ENCODE measurements at places on chromosomes 16 and 17.

GRCh38 chr17:60631119-60631518 is 31.1 kb downstream of the PPM1D start:
- DNase-seq, result no peak

DNA sequence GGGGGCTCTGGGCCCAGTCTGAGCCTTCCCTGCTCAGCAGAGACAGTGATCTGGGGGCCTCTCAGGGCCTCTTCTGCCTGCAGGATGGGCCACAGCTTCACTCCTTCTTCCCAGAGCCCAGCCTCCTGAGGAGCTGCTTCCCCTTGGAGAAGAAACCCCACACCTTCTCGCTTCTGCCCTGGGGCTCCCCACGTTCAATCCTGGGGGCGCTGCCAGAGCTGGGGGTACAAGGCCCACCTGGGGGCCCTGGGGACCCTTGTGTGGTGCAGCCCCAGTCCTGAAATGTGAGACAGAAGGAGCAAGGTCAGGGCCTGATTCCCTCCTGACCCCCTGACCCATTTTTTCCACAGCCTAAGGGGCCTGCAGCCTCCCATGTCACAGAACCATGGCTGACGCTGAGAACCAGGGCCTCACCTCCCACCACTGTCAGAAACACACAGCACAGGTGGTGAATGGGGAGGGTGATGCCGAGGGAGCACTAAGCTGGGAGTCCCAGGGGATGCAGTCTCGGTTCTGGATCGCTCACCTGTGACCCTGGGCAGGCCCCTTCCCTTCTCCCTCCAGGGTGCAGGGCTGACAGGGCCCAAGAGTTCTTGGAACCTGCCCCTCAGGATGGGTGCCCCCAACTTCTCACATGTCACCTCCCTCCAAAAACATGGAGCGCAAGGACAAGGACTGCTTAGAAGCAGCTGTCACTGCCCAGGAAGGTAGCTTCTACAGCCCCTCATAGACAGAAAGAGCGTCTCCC is 21.6 kb upstream of the MPO start:
- no peak for DNase-seq

- no peak for DNase-seq
Measured at GRCh38 chr17:6526362-6527152, 29.8 kb downstream of the PITPNM3 start.

DNA sequence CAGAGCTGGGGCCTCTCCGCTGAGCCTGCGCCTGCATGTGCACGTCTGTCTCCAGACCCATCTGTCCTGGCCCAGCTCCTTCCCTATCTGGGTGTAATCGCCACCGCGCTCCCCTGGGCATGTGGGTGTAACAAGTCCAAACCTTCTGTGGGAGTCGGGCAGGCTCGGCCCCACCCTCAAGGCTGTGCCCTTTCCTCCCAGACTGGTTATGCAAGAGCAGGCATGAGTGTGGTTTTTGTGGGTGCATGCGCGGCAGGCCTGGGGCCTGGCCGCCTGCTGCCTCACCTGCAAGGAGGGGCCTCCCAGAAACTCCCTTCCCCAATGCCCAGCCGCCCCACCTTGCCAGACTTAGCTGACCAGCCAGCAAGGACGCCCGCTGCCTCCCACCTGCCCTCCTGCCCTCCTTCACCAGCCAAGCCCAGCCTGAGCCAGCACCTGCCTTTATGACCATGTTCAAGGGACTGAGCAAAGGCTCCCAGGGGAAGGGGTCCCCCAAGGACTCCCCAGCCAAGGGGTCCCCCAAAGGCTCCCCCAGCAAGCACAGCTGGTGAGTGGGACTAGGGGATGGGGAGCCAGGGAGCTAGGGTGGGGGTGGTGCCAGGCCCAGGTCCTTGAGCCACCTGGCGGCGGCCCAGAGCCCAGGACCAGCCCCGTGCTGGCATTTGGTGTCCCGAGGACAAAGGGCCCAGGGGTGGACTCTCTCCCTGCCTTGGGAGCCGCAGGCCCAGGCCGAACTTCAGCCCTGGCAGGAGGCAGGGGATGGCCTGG is at the start of gene EVPLL:
EVPLL (plus strand) TSS at position 342 of the 768 bp plus-strand sequence. CDS start 3,160 bp downstream, outside the sequence.
- DNase-seq, result no peak

DNA sequence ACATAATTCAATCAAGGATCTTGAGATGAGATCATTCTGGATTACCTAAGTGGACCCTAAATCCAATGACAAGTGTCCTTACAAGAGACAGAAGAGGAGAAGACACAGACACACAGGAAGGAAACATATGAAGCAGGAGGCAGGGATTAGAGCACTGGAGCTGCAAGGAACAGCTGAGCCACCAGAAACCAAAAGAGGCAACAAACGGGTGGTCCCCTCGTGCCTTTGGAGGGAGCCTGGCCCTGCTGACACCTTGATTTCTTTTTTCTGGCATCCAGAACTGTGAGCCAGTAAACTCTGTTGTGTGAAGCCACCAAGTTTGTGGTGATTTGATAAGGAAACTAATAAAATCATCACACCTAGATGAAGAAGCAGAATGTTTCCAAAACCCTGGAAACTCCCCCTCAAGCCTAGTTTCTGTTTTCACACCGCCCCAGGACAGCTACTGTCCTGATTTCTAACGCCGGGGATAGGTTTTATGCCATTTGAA is 115.2 kb downstream of the PITPNC1 start:
- DNase-seq, result no peak

GRCh38 chr17:81834831-81835267 is at the start of gene PPP1R27:
Gene PPP1R27, minus strand, starts transcription at chr17:81835050. Its CDS starts 97 bp downstream, at chr17:81834953.
- DNase-seq, result no peak
